ENCODE measurements at places on chromosomes 13 and 19.

DNA sequence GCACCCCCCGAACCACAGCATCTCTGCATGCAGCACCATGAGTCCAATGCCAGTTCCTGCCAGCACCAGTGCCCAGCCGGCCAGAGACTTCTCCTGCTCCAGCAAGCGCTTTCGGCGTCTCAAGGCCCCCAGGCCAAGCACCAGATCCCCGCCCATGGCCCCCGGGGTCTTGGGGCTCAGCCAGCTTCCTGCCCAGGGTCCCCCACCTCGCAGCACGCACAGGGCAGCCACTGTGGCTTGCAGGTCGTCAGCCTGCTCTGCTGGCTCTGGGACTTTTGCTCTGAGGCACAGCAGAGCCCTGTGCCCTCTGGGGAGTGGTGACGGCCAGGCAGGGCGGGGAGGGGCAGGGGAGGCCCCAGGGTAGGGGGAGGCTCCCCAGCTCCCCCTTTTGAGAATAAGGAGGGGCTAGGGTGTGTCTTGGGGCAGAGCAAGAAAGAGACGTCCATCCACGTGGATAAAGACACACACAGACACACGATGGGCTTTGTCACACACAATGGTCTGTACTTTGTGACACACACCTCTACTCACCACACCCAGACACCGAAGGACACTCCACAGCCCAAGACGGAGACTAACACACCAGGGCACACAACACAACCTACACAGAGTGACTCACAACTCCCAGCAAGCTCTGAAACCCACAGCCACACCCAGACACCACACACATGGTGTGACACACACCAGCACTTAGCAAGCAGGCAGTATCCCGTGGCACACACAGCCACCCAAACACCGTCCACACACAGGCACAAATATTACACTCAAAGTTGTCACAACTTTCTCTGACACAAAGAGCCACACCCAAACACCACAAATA, at the start of gene KCNN4:
Gene KCNN4, minus strand, starts transcription at position 268 of the 820 bp plus-strand sequence. Its CDS starts 112 bp downstream, at position 156.
- no peak for DNase-seq

DNA sequence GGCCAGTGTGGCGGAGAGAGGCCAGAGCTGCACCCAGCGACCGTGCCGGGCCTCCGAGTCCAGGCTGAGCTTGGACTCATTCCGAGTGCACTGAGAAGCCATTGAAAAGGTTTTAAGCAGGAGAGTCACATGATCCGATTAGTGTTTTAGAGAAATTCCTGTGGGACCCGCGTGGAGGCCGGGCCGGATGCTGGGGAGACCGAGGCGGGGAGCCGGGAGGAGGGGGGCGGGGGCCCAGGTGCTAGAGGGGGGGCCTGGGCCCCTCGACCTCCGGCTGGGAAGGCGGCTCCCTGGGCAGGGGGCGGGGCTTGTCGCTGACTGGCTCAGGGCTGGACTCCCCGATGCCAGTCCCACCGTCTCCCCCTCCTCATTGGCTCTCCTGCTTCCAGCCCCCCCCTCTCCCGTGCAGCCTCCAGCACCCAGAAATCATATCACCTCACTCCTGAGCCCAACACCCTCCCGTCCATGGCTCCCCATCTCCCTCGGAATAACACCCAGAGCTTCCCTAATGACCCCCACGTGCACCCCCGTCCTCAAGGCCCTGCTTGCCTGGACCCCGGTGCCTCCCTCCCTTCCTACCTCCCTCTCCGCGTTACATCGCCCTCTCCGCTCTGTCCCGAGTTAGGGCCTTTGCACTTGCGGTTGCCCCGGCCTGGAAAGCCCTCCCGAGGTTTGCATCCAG, 5.2 kb upstream of the ZNF579 start:
- DNase-seq, result no peak

DNA sequence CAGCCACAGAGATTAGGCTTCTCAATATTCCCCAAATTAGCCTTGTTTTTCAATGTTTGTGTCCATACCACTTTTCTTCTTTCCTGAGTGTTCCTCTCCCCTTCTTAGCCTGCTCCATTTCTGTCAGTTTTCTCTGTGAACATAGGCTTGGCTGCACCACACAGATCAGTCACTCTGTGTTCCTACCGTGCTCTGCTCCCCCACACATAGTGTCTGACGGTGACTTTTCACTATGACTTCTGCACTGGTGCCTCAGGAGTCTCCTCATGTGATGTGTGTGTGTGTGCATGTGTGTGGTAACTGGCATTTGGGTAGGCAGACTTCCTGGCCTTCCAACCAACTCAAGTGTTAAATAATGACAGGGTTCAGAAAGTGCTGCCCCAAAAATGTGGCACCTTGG, 47.9 kb upstream of the MYCBP2 start:
- DNase-seq, result no peak

DNA sequence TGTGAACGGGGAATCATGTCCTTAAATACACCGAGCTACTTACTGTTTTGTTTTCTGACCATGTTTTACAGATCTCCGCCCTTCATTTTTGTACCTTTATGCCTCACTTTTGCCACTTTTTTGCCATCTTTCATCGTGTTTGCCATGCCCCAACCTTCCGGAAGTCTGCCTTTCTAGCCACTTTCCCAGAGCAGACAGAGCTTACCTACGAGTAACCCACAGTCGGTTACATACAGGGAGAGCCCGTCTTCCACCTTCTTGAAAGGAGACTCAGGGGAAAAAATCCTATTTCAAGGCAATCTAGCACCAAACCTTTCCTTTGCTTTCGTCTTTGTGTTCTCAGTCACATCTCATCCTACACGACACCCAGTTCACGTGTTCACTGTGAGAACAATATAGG, 26.1 kb downstream of the RFPL4AL1 start:
- no peak for DNase-seq

- no peak for DNase-seq
Observed at GRCh38 chr13:30292325-30292724, 15.0 kb downstream of the KATNAL1 start.

- no peak for DNase-seq
Observed at GRCh38 chr13:110250258-110250891, 56.6 kb downstream of the COL4A1 start.

DNA sequence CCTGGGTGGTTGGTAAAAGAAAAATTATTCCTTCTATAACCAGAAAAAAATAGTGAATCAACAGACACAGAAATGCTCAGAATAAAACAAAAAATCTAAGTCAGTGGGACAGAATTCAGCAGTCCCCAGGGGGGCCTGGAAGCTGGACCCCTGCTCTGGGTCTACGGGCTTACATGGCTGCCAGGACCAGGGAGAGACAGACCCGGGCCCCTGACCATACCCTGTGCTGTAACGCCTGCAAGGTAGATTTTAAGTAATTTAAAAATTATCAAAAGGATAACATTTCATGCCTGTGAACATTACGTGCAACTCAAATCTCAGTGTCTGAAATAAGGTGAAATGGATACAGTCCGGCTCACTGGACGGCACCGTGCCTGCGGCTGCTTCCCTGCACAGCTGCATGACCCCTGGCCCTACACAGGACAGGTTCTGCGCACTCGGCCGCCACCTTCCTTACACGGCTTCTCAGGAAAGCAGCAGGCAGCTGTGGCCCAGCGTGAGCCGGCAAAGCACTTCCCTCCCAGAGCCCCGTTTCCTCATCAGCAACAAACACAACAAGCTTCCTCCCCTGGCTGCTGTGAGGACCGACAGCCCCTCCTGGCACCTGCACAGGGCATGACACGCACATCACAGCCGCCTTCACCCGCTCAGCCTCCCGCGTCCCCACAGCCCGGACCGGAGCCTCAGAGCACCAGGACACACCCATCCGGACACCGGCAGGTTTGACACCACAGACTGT, 22.2 kb downstream of the RASA3 start:
- no peak for DNase-seq

- DNase-seq, result no peak
Observed at GRCh38 chr13:21359855-21360254, 99.2 kb downstream of the ZDHHC20 start.

DNA sequence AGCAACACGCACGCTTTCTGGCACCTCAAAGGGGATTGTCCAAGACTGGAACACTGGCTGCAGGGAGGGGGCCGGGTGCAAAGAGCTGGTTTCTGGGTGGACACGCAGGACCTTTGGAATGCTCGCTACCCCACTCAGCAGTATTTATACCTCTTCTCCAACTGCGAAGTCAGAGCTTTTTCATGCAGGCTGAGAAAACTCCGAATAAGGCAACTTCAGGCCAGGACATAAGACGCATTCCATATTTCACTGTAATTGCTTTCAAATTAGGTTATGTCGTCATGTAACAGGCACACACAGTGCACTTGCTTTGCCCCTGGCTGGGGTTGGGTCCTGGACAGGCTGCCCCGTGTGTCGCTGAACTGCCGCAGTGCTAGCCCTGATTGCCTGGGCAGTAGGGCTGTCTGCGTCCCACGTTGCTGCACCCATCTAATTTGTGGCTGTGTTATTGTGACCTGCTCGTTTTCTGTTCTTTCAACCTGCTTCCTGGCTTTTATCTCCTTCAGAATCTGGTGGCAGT, 44.5 kb downstream of the ACTN4 start:
- DNase-seq, result peak; percentile 99

DNA sequence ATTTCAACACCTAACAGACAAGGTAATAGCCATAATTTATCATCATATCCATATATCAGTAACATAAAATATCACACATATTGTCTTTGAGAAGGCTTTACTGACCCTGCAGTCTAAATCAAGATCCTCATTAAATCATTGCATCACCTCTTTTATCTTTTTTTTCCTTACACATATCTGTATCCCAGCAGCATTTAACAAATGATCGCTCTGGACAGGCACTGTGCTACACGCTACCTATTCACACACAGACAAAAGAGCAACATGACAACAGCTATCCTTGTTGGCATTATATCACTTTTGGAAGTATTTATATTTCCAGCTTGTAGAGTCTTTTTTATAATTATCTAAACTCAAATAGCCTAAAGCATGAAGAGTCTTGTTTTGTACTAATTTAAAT, 73.3 kb upstream of the NBEA start:
- no peak for DNase-seq

DNA sequence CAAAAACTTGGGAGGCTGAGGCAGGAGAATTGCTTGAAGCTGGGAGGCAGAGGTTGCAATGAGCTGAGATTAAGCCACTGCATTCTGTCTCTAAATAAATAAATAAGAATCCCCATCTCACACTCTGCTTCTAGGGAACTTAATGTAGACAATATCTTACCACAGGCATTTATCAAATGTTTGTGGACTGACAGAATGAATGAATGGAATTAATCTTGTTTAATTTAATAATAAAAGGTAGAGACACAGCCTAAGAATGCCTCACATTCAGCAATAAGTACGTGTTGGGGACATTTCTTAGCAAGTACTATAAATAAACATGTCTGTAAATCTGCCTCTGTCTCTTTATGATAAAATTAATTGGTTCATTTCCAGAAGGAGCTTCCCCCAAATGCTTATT, 36.2 kb upstream of the RBM26 start:
- no peak for DNase-seq

GRCh38 chr13:101116826-101117225, 299.5 kb downstream of the NALCN start:
- DNase-seq, result no peak

- DNase-seq, result no peak
Observed at GRCh38 chr19:1489463-1490310, 463 bp downstream of the PCSK4 start.

DNA sequence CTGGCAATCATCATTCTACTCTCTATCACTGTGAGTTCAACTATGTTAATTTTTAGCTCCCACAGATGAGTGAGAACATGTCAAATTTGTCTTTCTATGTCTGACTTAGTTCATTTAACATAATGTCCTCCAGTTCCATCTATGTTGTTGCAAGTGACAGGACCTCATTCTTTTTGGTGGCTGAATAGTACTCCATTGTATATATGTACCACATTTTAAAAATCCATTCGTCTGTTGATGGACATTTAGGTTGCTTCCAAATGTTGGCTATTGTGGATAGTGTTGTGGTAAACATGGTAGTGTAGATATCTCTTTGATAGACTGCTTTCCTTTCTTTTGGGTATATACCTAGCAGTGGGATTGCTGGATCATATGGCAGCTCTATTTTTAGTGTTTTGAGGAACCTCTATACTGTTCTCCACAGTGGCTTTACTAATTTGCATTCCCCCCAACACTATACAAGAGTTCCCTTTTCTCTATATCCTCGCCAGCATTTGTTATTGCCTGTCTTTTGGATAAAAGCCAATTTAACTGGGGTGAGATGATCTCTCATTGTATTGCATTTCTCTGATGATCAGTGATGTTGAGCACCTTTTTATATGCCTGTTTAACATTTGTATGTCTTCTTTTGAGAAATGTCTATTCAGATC, 124.1 kb downstream of the PCCA start:
- no peak for DNase-seq

DNA sequence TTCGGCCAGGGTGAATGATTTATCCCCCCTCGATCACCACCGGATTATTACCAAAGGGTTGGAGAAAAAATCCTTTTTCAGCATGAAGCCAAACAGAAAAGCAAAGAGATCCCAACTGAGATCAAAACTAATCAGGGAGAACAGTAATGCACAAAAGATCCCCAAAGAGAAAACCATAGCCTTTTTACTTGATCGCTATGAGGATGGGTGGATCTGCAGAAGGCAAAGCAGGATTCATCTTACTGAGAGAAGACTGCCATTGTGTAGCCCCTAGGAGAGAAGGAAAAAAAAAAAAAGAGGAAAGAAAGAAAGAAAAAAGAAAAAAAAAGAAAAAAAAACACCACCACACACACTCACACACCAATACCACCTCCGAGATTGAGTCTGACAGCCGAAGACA, at the start of gene FGF14:
Gene FGF14, minus strand, starts transcription at position 283 of the 400 bp plus-strand sequence.
- no peak for DNase-seq

DNA sequence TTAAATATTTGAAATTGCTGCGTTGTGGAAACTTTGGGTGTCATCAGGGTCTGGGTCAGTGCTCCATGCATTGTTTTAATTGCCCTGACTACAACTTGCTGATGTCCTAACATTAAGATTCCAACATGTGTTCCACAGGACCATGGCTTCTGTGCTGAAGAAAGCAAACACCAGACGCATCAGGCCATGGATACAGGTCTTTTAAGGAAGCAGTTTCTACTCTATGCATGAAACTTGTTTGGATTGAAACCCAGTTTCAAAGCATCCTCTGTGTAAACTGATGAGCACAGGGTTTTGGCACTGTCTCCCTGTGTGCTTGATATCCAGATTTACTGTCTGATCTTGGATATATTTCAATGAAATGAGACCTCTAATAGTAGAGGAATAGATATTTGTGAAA, 328.4 kb upstream of the SLC10A2 start:
- DNase-seq, result no peak

DNA sequence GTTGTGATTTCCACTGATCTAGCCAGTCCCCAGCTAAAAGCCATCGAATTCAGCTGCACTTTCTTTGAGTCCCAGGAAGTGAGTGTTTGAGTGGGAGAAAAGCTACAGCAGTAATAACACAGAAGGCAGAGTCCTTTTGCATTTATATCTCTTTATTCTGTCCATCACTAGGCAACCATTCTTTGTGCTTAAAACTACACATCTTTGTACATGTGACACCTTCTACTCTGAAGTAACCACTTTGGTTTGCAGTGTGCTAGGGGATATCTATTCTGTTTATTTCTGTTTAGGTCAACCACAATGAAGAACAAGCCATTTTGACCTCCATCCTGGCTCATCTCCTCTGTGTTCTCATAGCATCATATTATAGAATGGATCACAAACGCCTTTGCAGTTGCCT, 226.0 kb upstream of the SERP2 start:
- DNase-seq, result no peak

All from Panc1 (cell line).